ENCODE measurements at places on chromosomes 13 and 19. TPM values are rescaled to one million over a fixed set of nuclear protein-coding genes. Genes with fewer than 3 reads are reported as not detected.
A peak's percentile ranks its signal among the peaks of the same experiment; 100 is the strongest.

Gene MATK
- not detected for total RNA-seq

Gene DIRAS1
- 6.9 TPM for total RNA-seq

DNA sequence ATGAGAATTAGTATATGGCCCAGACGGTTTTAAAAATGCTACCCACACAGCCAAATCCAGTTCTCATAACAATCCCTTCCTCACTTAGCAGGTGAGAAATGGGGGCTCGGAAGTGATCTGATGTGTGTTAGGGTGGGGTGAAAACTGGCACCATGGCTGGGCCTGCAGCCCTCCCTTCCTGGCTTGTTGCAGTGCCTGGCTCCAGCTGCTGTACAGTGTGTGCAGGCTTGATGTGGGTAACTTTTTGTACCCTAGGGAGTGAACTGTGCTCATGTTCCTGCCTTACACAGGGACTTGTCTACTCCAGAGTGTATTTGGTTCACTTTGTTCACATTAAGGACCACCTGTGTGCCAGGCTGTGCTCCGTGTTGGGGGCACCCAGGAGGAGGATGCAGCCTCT is 177.2 kb downstream of the LMO7 start:
- peak overlapping the region; percentile 61 for H3K27ac ChIP-seq
- no peaks in the 10 kb centered on the region for H3K27me3 ChIP-seq
- H3K4me3 ChIP-seq, result no peak overlapping the region
- DNase-seq, result no peak
- peaks cover 43% of the 10 kb centered on the region for H3K4me1 ChIP-seq

- H3K27ac ChIP-seq, result no peak overlapping the region
- no peak for DNase-seq
- H3K27me3 ChIP-seq, result peaks cover 31% of the 10 kb centered on the region
- H3K4me3 ChIP-seq, result no peak overlapping the region
Observed at GRCh38 chr13:102045731-102046130, 356.1 kb downstream of the FGF14 start.

DNA sequence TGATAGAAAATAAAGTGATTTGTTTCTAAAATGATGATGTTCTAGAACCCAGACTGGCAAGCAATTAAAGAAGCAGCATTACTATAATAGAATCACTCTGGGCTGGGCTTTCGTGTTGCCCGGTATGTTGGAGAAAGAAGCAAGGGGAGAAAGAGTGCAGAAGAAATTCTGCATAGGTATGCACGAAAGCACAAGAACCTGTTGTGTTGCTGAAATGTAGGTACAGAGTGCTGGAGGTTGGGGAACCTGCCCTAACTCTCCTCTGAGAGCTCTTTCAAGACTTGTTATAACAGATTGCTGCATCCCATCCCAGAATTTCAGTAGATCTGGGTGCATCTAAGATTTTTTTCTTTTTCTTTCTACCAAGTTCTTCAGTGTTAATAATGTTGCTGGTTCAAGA is 95.7 kb upstream of the DACH1 start:
- no peak overlapping the region for H3K4me3 ChIP-seq
- H3K4me1 ChIP-seq, result no peaks in the 10 kb centered on the region
- DNase-seq, result no peak
